A549 treated with CORT108297 at 1 μM for 4 hours (cell line): ENCODE measurements at places on chromosomes 16 and 17. TPM values are rescaled to one million over a fixed set of nuclear protein-coding genes. Genes with fewer than 3 reads are reported as not detected.

KRT32 gene
- 0.05 TPM in 1 of 5 replicates, not detected in the others for total RNA-seq

CCDC78 gene
- total RNA-seq, result 3.5 to 7.1 TPM (median 6.3 TPM) in 5 replicates

EMC6 gene
- total RNA-seq, result 122 to 168 TPM (median 162 TPM) in 5 replicates

NPIPB6 gene
- total RNA-seq, result 1.7 to 3.0 TPM (median 2.0 TPM) in 5 replicates

VAT1L gene
- total RNA-seq, result 0.02 to 0.03 TPM in 2 of 5 replicates, not detected in the others

MMP15 gene
- 17.4 to 25.7 TPM (median 22.6 TPM) in 5 replicates for total RNA-seq

ATP2C2 gene
- total RNA-seq, result 0.04 to 0.10 TPM (median 0.07 TPM) in 4 of 5 replicates, not detected in the other

LLGL2 gene
- 15.6 to 30.3 TPM (median 29.1 TPM) in 5 replicates for total RNA-seq

SLC13A2 gene
- total RNA-seq, result 0.06 to 0.15 TPM (median 0.12 TPM) in 5 replicates

SLFN12L gene
- 0.05 to 0.06 TPM in 2 of 5 replicates, not detected in the others for total RNA-seq

RHBDL1 gene
- total RNA-seq, result 0.35 to 2.0 TPM (median 1.6 TPM) in 5 replicates

ARL5C gene
- not detected in 5 replicates for total RNA-seq

SLC16A11 gene
- not detected in 5 replicates for total RNA-seq

SEPTIN1 gene
- total RNA-seq, result 0.58 to 2.5 TPM (median 2.1 TPM) in 5 replicates

SYNGR3 gene
- total RNA-seq, result 5.5 to 9.7 TPM (median 8.2 TPM) in 5 replicates

GCSH gene
- total RNA-seq, result 53.8 to 64.1 TPM (median 57.5 TPM) in 5 replicates

C16orf54 gene
- total RNA-seq, result not detected in 5 replicates

KRT28 gene
- total RNA-seq, result not detected in 5 replicates

RMI2 gene
- 25.0 to 36.6 TPM (median 33.5 TPM) in 5 replicates for total RNA-seq

SHISA6 gene
- total RNA-seq, result not detected in 5 replicates

KRTAP3-3 gene
- not detected in 5 replicates for total RNA-seq

XYLT1 gene
- 0.62 to 1.1 TPM (median 0.72 TPM) in 5 replicates for total RNA-seq

SOX8 gene
- total RNA-seq, result 0.65 to 1.7 TPM (median 1.4 TPM) in 5 replicates
